Cerebellum (tissue), 4 donors: ENCODE measurements at places on chromosomes 16 and 17.

DNA sequence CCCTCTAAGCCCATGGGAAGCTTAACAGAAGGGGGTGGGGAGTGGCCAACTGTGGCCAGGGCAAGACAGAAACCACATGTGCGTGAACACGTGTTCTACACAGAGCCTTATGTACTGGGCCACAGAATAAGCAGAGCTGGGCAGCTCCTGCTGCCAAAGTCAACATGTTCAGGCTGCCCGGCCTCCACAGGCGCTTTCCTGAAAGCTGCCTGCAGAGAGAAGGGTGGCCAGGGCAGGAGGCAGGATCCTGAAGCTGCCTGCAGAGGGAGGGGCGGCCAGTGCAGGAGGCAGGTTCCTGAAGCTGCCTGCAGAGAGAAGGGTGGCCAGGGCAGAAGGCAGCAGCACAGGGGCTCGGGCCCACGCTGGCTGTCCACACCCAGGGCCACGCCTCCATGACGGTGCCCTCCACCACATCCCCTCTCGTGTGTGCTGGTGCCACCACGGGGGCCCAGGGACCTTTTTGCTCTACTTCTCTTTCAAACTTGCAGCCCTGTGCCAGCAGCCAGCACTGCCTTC is 79.5 kb downstream of the ANKRD11 start:
- no peak for DNase-seq

GRCh38 chr16:1278477-1278876 is 22.6 kb downstream of the TPSD1 start:
- DNase-seq, result no peak

- no peak for DNase-seq
These were observed 124.9 kb downstream of the CMIP start for GRCh38 chr16:81569361-81570034.

- no peak for DNase-seq
These were observed 82.4 kb upstream of the DNAH9 start for GRCh38 chr17:11515901-11516300.

DNA sequence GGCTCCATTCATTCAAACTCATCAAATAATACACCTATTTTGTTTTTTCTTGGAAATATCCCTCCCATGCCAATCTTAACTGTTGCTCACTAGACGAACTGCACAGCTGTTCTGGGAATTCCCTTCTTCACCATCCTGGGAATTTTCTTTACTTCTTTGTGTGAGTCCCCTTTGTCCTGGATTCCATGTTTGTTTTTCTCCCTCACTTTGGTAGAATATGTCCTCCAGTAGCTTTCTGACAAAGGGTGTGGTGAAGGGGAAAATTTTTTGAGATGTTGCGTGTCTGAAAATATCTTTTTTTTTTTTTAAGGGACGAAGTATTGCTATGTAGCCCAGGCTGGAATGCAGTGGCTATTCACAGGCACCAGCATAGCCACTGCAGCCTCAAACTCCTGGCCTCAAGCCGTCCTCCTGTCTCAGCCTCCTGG is 17.2 kb upstream of the UTP6 start:
- DNase-seq, result no peak

DNA sequence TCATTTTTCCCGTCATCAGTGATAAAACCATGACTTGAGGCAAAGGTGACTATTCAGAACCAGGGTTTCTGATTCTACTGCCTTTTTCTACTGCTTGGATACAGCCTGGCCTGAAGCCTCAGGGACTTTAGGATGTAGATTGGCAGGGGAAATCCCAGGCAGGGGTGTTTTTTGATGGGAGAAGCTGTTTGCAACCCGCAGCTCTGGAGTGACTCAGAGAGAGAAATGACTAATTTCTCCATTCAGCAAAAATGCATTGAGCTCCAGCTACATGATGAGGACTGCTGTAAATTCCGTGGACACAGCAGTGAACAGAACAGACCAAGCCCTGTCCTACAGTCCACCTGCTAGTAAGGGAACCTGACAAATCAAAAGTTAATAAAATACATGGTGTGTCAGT is 560.6 kb downstream of the CDH13 start:
- no peak for DNase-seq

DNA sequence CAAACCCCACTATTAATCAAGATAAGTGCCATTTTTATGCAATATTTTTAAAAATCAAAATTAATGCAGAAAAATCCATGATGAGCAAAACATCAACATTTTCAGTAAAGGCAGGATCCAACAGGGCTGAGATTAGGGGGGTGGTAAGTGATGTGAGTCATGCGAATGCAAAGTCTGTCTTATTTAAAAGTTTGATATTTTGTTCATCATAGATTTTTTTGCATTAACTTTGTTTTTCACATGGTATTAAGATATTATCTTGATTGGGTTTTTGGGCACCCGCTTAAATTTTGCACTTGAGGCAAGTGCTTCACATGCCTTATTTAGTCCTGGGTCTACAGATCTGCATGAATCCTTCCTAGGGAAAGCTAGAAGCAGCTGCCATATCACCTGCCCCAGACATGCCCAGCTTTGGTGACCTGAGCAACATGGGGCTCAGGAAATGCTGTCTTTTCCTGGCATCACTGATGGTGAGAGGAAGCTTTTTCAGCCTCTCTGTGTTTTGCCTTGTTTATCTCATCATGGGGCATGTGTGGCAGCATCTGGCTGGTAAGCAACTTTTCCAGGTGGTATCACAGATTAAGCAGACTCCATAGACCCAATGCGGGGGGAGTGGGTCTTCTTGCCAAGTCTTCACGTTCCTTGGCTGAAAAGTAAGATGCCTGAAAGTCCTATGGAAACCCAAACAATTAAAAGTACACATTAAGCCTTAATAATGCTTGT is 57.6 kb upstream of the NFAT5 start:
- no peak for DNase-seq

GRCh38 chr16:61929776-61930175 is 106.5 kb downstream of the CDH8 start:
- DNase-seq, result no peak

GRCh38 chr17:78704594-78704993 is 77.5 kb downstream of the CYTH1 start:
- DNase-seq, result no peak

DNA sequence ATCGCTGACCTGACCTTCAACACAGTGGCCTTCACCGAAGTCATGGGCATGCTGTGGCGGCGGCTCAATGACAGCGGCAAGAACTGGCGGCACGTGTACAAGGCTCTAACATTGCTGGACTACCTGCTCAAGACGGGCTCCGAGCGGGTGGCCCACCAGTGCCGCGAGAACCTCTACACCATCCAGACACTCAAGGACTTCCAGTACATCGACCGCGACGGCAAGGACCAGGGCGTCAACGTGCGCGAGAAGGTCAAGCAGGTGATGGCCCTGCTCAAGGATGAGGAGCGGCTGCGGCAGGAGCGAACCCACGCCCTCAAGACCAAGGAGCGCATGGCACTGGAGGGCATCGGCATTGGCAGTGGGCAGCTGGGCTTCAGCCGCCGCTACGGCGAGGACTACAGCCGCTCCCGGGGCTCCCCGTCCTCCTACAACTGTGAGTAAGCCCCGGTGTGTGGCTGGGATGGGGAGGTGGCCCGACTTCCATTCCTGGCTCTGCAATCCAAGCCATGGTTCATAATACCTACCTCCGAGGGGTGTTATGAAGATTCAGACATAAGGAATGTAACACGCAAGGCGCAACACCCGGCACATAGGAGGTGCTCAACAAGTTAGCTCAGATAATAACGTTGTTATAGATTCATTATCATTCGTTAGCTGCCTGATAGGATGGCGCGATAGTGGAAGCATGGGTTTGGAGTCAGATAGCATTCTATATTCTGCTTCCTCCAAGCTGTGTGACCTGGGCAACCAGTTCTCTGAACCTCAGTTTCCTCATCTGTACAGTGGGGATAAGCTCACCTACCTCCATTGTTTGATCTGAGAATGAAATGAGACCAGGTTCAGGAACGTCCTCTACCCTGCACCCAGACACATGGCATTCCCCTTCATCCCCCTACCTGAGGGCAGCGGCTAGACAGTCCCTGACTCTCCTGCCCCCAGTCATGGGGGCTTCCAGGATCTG is 4.4 kb downstream of the EPN3 start:
- DNase-seq, result no peak

DNA sequence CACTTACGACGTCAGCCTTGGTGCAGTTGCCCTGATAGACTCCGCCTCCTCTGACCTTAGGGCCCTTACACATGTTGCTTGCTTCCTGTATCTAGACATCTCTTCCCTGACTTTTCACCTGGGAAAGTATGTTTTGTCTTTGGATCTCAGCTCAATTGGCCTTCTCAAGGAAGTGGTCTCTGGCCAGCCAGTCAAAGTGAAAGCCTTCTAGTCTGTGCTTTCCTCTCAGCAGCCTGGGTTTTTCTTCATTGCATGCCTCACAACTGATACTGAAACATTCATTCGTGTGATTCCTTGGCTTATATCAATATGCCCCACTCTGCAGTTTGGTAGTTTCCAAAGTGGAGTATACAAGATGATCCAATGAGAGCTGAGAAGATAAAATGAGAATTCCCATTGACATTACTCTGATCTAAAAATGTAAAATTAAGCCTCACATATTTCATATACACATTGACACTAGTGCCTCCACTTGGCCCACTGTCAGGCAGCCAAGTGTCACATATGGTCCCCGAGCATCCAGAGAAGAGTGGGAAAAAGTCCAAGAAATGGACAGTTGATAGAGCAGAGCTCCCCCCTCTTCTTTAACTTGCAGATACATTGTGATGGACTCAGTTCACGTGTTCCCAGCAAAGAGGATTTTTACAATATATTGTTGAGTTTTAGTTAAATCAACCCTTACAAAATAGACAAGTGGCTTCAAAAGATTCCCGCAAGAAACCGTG is 371.2 kb upstream of the ASIC2 start:
- peak; percentile 39 for DNase-seq

GRCh38 chr16:67055712-67056487 is 27.0 kb downstream of the CBFB start:
- DNase-seq, result no peak
